Activated CD4-positive, alpha-beta T cell treated with anti-CD3 and anti-CD28 coated beads for 1 hour (primary cell): ENCODE measurements at places on chromosomes 2 and 18.

DNA sequence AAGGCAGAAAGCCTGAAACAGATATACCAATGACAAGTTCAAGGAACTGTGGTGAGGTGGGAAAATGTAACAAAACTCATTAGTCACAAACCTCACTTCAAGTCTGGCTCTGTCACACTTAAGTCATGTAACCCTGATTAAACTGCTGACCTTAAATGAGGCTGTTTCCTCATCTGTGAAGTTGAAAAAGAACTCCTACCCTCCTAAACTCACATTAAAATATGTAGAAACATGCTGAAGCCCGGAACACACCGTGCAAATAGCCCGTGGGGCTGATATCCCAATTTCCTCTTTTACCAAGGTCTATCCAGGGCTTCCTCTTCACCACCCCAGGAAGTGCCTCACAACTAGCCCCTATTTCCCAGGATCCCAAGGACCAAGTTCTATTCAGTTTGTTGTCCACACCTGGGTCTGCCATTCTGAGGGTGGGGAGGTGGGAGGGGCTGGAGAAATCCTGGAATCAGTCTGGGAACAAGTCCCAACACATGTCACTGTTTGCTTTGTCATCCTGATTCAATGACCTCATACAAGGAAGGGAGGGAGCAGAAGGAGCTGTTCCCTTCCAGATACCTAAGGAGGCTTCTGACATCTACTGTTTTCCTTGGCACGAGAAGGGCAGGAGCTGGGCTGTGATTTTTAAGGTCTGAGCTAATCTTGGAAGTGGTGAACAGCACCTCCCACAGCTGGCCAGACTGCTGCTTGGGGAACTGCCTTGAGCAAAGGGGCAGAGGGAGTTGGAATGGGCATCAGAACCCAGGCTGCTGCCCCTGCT lies 42.3 kb downstream of the SLC4A1AP start:
- DNase-seq: no peak

- DNase-seq: no peak
Measured at GRCh38 chr2:161122772-161123530, 37.3 kb upstream of the TANK start.

GRCh38 chr2:77310416-77310815 lies 211.8 kb downstream of the LRRTM4 start:
- DNase-seq: no peak

DNA sequence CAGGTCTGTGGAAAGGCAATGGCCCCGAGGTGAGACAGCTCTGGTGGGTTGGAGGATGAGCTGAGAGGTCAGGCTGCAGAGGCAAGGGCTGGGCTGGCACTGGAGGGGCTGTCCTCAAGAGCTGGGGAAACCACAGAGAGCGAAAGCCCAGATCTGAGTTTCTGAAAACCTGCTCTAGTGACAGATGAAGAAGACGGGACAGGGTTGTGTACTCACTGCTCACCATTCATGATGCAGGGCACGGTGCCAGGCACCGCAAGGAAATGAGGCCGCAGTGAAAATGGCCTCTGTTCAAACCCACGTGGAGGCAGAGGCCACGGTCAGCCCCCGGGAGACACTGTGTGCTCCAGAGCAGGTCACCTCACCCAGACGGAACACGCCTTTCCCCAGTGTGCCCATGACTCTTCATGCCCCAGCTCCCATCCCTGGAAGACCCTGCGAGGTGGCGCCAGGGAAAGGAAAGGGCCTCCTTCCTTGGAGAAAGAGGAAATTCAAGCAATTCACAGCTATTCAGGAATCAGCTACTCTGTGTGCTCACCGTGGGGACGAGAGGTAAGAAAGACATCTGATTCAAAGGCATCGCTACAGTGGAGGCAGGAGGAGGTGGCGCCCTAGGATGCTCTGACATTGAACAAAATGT lies 24.3 kb upstream of the ID2 start:
- DNase-seq: no peak

- no peak for DNase-seq
Measured at GRCh38 chr18:54119524-54120019, 104.9 kb downstream of the MBD2 start.

- no peak for DNase-seq
Measured at GRCh38 chr2:66572391-66572790, 137.5 kb downstream of the MEIS1 start.

DNA sequence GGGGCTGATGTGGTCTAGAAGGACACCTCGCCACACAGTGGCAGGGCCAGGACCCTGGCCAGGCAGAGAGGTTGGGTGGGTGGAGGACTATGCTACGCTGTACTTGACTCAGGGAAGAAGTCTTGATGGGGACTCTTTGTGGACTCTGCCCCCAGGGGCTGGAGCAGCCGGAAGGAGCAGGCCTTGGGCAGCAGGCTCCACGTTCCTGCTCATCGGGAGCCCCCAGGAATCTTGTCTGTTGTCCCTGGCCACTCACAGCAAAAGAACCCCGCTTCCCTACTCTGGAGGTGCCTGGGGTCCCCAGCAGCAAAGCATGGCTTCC lies 79.0 kb downstream of the POLR1A start:
- no peak for DNase-seq

DNA sequence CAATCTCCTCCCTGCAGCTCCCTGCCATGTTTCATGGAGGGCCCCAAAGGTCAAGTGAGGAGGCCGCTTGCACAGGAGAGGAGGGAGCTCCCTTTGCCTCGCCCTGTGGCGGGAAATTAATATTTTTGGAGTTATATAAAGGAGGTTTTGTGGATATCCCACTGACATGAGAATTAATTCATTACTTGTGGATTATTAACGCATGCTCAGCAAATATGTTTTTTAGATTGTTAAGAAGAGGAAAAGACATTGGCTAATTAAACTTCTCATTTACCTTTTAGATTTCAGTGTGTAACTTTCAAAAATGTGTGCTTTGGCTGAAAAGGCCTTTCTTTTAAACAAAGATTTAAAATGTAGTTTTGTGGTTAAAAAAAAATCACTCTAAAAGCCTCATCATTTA lies 474.0 kb downstream of the SOCS6 start:
- no peak for DNase-seq

GRCh38 chr2:98869272-98869641 lies 66.8 kb downstream of the CRACDL start:
- DNase-seq: no peak

- DNase-seq: no peak
Measured at GRCh38 chr2:117983040-117983439, 30.8 kb downstream of the CCDC93 start.

- DNase-seq: no peak
Measured at GRCh38 chr2:124241-124880, 78.1 kb upstream of the FAM110C start.

DNA sequence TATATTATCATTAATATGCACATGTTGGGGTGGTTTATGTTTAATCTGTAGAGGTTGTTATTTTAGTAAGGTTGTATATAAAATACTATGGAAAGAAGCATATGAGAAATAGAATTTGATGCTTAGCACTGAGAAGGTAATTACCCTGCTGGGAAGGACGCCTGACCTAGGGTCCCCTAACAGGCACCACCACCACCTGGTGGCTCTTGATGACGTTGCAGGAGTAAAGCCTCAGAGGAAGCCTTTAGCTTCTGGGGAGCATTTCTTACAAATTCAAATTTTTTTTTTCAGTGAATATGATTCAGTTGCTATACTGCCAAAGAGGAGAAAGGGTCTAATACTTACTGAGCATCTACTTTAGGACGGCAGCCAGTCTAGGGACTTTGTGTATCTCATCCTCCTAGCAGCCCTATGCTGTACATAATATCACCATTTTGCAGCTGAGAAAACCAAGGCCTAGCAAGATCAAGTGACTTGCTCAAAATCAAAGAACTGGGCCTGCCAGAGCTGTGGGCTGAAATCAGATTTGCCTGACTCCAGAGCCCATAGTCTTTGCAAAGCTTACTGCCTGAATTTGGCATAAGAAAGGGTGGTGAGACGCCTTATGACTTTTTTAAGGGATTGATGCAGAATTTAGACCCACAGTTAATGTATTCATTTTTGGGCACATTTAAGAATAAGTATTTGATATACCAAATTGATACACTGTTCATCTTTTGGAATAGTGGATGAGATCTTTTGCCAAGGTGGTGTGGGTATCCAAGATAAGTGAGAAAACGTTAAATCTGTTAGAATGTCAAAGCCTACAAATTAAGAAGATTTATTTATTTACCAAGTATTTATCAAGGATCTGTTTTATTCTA lies 78.8 kb upstream of the GAREM1 start:
- peak; percentile 15 for DNase-seq

- DNase-seq: no peak
Measured at GRCh38 chr2:9971105-9971818, 19.8 kb downstream of the GRHL1 start.

GRCh38 chr2:210099940-210100339 lies 71.3 kb downstream of the KANSL1L start:
- DNase-seq: no peak

GRCh38 chr2:201093573-201093972 lies 21.8 kb downstream of the NDUFB3 start:
- DNase-seq: no peak

GRCh38 chr2:150296770-150297546 lies 190.5 kb downstream of the RND3 start:
- no peak for DNase-seq

GRCh38 chr2:49913025-49913424 lies 758.7 kb upstream of the FSHR start:
- DNase-seq: no peak

GRCh38 chr2:120313695-120314615 lies 32.0 kb upstream of the INHBB start:
- no peak for DNase-seq

DNA sequence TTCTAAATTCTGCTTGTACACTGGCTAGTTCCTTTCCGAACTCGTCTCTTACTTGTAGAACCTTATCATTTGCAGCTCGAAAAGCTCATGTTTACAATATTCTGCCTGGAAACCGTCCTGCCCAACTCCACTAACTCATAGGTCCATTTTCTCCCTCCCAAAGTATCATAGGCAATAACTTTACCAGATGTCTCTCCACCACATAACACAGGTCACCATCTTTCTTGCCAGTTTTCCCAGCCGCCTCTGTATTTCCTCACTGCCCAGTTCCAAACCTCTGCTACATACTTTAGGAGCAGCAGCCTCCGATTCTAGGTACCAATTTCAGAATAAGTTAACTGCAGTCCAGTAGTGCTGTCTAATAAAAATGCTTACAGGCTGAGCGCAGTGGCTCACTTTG lies 259.5 kb downstream of the GLI2 start:
- DNase-seq: no peak

- no peak for DNase-seq
Measured at GRCh38 chr18:45312555-45313126, 302.6 kb upstream of the SLC14A2 start.

- no peak for DNase-seq
Measured at GRCh38 chr2:191656391-191656790, 21.5 kb upstream of the NABP1 start.

DNA sequence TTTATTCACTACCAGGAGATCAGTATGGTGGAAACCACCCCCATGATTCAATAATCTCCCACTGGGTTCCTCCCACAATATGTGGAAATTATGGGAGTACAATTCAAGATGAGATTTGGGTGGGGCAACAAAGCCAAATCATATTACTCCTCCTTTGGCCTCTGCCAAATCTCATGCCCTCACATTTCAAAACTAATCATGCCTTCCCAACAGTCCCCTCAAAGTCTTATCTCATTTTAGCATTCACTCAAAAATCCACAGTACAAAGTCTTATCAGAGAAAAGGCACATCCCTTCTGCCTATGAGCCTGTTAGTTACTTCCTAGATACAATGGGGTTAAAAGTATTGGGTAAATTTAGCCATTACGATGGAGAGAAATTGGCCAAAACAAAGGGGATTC lies 989.5 kb upstream of the CNTNAP5 start:
- DNase-seq: no peak

DNA sequence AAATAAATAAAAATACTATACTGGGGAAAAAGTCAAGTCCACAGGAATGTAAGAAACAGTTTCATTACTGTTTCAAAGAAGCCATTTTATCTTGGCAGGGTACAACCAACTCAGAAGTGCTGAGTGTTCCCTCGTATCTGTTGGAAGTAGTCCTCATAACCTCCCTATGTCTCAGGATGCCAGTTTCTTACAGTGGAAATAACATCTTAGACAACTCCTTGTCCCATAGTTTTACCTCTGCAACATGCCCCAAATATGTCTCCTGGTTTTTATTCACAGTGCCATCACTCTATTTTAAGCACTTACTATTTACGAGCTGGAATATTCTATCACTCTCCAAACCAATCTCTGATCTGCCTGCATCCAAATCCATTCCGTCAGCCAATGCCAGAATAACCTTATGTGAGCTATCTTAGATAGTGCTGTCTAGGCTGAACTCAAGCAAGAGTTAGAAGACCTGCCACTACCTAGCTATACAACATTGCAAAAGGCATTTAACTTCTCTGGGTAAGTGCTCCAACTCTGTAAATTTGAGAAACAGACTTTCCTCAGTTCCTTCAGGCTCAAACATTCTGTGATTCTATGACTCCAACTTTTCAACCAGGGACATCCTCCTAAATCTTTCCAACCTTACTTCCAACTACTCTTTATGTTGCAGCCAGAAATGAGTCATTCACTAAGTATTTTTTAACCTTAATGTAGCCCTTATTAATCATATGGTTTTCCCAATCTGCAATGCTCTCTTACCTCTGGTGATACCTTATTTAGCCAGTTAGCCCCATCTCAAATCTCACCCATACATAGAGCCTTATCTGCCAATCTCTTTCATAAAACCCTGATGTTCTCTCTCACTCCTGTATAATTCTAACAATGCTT lies 66.7 kb downstream of the RTN4 start:
- no peak for DNase-seq

GRCh38 chr2:174059884-174060244 lies 94.7 kb upstream of the SP3 start:
- DNase-seq: no peak

DNA sequence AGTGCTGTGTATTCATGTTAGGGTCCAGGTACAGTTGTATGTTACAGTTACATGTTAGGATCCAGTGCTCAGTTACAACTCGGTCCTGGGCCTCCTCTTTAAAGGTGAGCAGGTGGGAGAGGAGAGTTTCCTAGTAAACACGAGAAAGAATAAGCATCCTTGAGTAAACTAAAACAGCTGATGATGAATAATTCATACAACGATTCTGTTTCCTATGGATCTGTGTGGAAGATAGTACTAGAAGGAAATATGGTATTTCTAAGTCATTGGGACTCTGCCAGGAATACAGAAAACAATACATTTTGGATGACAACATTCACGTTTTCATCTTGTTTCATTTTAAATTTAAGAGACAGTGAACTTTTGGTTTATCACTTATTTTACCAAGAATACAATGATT lies 29.5 kb downstream of the SNTG2 start:
- DNase-seq: no peak
